ENCODE measurements at places on chromosomes 12 and 14.

DNA sequence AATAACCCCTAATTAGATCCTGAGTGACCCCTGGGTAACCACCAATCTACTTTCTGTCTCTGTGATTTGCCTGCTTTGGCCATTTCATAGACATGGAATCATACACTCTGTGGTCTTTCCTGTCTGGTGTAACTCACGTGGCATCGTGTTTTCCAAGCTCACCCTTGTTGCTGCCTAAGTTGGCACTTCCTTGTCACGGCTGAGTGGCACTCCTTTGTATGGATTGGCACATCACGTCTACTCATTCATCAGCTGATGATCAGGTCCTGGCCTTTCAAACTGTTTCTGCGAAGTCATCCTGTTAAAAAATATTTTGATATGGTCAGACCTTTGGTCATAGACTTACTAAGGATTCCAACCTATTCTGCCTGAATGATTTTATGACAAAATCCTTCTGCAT lies 87.7 kb downstream of the GLT1D1 start:
- DNase-seq = no peak

DNA sequence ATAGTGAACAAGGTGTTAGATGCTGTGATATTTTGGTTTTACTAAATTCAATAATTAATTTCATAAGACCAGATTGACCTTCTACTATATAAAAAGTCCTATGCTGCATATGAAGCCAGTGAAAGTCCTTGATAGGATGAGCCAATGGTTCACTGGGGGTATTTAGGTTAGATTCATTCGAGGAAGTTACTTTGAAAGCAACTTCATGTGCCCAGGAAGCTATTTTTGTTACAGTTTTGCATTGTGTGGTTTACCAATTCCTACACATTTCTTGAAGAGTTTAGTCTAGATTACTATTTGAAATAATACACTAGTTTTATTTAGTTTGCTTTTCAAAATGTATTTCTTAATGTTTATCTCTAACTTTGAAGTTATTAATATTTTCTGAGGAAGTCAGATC lies 58.5 kb upstream of the RMST start:
- no peak for DNase-seq

DNA sequence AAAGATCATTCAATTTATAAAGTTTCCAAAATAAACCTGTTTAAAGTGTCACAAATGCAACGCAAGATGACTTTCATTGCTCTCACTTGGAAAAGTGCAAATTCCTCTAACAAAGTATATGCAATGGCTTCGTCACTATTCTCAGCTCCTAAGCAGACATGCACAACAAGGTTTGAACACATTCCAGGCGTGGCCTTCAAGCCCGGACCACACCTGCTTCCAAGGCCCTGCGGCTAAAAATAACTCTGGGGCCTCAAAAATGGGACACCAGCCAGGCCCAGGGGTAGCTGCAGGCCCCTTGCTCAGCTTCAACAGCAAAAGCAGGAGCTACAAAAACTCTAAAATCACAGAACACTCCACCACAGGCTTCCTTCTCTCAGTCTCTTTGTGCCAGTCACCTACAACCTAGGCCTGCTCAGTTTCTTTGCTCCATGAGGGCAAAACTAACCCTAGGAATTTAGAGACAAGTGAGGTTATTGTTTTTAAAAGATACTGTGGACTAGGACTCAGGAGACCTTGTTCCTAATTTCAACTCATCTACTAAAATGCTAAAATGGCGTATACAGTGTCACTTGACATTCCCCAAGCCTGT lies 29.3 kb downstream of the DUSP16 start:
- no peak for DNase-seq

- DNase-seq = no peak
Observed at GRCh38 chr12:62210422-62210821, 49.8 kb upstream of the USP15 start.
